IgD-negative memory B cell (primary cell): ENCODE measurements at places on chromosomes 7 and 10. TPM values are rescaled to one million over a fixed set of nuclear protein-coding genes. Genes with fewer than 3 reads are reported as not detected.

Gene AKR1C8
- not detected for polyA plus RNA-seq

Gene OR6V1
- polyA plus RNA-seq = not detected

Gene AGAP6
- 2.8 TPM for polyA plus RNA-seq

Gene AOC1
- polyA plus RNA-seq = 0.11 TPM

Gene UPK3BL2
- 3.9 TPM for polyA plus RNA-seq
